ENCODE measurements at places on chromosomes 1 and 21.

DNA sequence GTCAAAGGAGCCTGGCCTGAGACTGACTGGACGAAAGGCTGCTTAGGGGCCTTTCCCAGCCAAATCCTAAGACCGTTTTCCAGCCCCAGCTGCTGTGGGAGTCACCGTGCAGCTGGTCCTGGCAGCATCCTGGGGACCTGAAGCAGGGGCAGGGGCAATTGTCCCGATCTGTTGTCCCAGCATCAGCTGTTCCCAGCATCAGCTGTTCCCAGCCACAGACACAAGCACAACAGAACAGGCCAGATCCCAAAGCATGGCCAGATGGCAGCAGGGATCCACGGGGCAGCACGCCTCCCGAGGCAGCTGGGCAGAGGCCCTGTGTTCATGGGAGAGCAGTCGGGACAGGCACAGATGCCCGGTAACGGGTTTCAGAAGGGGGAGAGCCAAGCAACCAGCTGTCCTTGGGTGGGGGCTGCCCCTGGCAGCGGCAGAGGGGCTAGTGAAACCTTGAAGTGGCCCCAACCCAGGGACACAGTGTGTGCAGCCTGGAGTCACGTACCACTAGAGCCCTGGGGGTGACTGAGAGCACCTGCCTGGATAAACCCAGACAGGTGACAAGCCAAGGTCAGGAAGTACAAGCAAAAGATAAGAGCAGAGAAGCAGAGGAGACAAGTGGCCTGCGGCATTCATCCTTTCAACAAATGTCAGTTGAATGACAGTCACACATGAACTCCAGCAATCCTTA is 13.3 kb downstream of the CELA2B start:
- peaks cover 16% of the 10 kb centered on the region for H3K4me1 ChIP-seq
- H3K4me3 ChIP-seq, result no peak overlapping the region
- no peaks in the 10 kb centered on the region for H3K36me3 ChIP-seq
- no peak for DNase-seq
- no peak overlapping the region for H3K27ac ChIP-seq

GRCh38 chr1:207645635-207646081 is 725 bp downstream of the CR1L start:
- no peak overlapping the region for H3K27ac ChIP-seq
- H3K36me3 ChIP-seq, result no peaks in the 10 kb centered on the region
- H3K27me3 ChIP-seq, result no peaks in the 10 kb centered on the region
- H3K4me1 ChIP-seq, result no peaks in the 10 kb centered on the region

DNA sequence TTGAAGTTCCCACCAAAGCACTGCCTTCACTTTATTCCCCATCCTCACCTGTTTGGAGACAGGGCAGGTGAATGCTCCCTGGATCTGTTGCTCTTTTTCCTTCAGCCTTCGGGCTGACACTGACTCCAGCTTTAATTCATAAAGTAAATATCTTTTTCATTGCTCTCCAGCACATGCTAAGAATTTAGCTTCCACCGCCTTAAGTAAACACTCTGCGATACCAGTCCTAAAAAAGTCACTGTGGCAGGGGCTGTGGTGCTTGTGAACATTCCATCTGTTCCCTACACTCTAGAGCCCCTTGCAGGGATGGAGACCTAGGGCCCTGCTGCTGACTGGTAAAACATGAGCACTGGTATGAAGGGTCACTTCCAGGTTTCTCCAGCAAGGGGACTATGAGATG is 896 bp upstream of the PLA2G2A start:
- no peaks in the 10 kb centered on the region for H3K36me3 ChIP-seq
- no peaks in the 10 kb centered on the region for H3K27me3 ChIP-seq
- no peak for DNase-seq
- peaks cover 8% of the 10 kb centered on the region for H3K4me1 ChIP-seq

DNA sequence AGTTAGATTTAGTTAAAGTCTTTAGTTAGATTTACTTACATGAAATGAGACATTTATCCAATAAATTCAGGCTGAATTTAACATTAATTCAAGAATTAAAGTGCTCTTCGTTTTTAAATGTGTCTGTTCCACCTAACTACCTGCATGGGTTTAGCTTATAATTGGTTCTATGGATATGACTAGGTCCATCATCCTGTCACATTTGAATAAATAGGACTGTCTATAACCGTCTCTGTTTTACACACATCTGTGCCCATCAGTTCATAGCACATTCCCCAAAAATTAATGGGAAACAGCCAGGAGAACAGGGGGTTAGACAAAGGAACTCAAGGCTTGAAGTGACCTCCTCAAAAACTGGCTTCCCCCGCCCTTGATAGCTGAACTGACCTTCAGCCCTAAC is 219.6 kb downstream of the MRPL39 start:
- no peak overlapping the region for H3K4me3 ChIP-seq
- H3K27me3 ChIP-seq, result no peaks in the 10 kb centered on the region
- H3K36me3 ChIP-seq, result no peaks in the 10 kb centered on the region
- H3K27ac ChIP-seq, result no peak overlapping the region
- no peak for DNase-seq

- no peak overlapping the region for H3K27ac ChIP-seq
- no peaks in the 10 kb centered on the region for H3K27me3 ChIP-seq
- no peaks in the 10 kb centered on the region for H3K4me1 ChIP-seq
- no peak for DNase-seq
- no peaks in the 10 kb centered on the region for H3K36me3 ChIP-seq
These were observed 96.6 kb downstream of the DPYD start for GRCh38 chr1:97824200-97824599.

GRCh38 chr1:171852272-171852671 is 11.0 kb downstream of the DNM3 start:
- no peak overlapping the region for H3K27ac ChIP-seq
- H3K36me3 ChIP-seq, result no peaks in the 10 kb centered on the region
- H3K27me3 ChIP-seq, result no peaks in the 10 kb centered on the region
- H3K4me1 ChIP-seq, result no peaks in the 10 kb centered on the region
- H3K4me3 ChIP-seq, result no peak overlapping the region
- DNase-seq, result peak; percentile 2

GRCh38 chr1:114561333-114561732 is 20.1 kb downstream of the BCAS2 start:
- no peak overlapping the region for H3K4me3 ChIP-seq
- no peak for DNase-seq
- no peaks in the 10 kb centered on the region for H3K27me3 ChIP-seq
- H3K27ac ChIP-seq, result no peak overlapping the region
- H3K4me1 ChIP-seq, result no peaks in the 10 kb centered on the region

- no peaks in the 10 kb centered on the region for H3K36me3 ChIP-seq
- H3K27me3 ChIP-seq, result no peaks in the 10 kb centered on the region
- H3K27ac ChIP-seq, result no peak overlapping the region
- no peak for DNase-seq
- no peak overlapping the region for H3K4me3 ChIP-seq
- H3K4me1 ChIP-seq, result peaks cover 12% of the 10 kb centered on the region
These were observed 243.0 kb upstream of the RUNX1 start for GRCh38 chr21:35291973-35292627.

DNA sequence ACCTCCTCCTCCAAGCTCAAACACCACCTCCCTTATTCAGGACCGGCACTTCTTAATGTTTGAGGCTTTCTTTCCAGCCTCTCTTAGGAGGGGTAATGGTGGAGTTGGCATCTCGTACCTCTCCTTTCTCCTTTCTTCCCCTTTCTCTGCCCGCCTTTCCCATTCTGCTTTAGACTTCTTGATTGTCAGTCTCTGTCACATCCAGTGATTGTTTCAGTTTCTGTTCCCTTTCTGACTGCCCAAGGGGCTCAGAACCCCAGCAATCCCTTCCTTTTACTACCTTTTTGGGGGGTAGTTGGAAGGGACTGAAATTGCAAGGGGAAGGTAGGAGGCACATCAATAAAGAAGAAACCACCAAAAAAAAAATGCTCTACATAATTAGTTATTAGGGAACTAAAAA is 5.6 kb downstream of the ELK4 start:
- DNase-seq, result no peak
- no peaks in the 10 kb centered on the region for H3K27me3 ChIP-seq
- H3K4me1 ChIP-seq, result peaks cover 2% of the 10 kb centered on the region
- peaks cover 6% of the 10 kb centered on the region for H3K36me3 ChIP-seq
- H3K4me3 ChIP-seq, result no peak overlapping the region

DNA sequence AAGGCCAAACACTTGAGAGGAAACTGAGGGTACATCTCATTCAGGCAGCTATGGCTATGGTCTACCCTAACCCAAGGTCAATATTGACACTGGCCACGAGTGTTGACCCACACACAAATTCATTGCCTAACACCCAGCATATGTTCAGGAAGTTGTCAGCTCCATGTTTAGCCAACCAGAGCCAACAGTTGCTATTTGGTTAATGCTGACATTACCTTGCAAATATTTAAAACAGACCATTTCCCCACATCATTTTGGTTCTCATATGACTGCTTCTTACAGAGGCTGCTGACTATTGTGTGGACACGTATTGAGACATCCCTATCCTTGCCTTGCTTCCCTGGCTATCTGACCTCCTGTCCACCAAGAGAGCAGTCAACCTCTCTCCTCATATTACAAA is 97.3 kb downstream of the LMX1A start:
- no peak overlapping the region for H3K27ac ChIP-seq
- H3K4me3 ChIP-seq, result no peak overlapping the region
- no peaks in the 10 kb centered on the region for H3K4me1 ChIP-seq
- H3K27me3 ChIP-seq, result no peaks in the 10 kb centered on the region
- no peaks in the 10 kb centered on the region for H3K36me3 ChIP-seq
- DNase-seq, result no peak

DNA sequence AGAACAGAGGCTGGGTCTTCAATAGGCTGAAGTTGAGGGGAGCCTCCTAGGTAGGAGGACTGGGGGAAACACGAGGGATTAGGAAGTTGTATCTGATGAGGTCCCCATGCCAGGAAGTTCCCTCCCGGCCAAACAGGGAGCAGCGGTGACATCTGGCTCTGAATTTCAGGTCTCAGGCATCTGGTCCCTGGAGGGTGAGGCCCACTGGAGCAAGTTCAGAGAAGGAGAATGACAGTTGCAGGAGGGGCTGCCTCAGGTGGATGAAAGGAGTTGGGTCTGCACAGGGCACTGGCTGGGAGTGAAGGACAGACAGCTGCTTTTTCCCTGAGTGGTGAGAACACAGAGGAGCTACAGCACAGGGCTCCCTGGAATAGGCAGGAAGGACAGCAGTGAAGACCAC is 9.1 kb downstream of the TMEM9 start:
- no peak overlapping the region for H3K4me3 ChIP-seq
- H3K27me3 ChIP-seq, result no peaks in the 10 kb centered on the region
- H3K4me1 ChIP-seq, result no peaks in the 10 kb centered on the region
- peaks cover 81% of the 10 kb centered on the region for H3K36me3 ChIP-seq

DNA sequence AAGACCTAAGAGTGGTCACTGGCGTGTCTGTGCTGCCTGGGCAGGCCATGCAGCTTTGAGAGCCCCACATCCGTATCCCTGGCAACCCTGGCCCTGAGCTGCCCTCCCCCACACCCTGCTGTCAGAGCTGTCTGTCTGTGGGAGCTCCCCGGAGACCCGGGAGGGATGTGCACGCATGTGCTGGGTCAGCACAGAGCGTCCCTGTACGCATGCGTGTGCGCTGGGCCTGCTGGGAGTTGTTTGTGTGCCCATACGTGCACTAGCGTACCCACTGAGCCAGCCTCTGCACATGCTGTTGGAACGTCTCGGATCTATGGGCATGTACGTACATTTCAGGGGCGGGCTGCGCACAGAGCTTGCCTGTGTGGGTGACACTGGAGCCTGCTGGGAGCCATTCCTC is 89.3 kb downstream of the EPHB2 start:
- no peak for DNase-seq
- H3K4me3 ChIP-seq, result no peak overlapping the region
- no peak overlapping the region for H3K27ac ChIP-seq
- H3K36me3 ChIP-seq, result no peaks in the 10 kb centered on the region
- H3K27me3 ChIP-seq, result no peaks in the 10 kb centered on the region

- H3K36me3 ChIP-seq, result no peaks in the 10 kb centered on the region
- no peak within 1 kb of the TSS for H3K27ac ChIP-seq
- H3K4me3 ChIP-seq, result no peak within 1 kb of the TSS
- DNase-seq, result no peak
- peaks cover 3% of the 10 kb centered on the region for H3K4me1 ChIP-seq
- no peaks in the 10 kb centered on the region for H3K27me3 ChIP-seq
These were observed at the start of gene LDLRAD1 for GRCh38 chr1:54017979-54018378. TSS of gene LDLRAD1 (minus strand) at chr1:54018186. CDS start at chr1:54018112, 74 bp downstream.

GRCh38 chr1:110408488-110408887 is 994 bp upstream of the LAMTOR5 start:
- no peak overlapping the region for H3K27ac ChIP-seq
- no peaks in the 10 kb centered on the region for H3K27me3 ChIP-seq
- H3K4me1 ChIP-seq, result peaks cover 2% of the 10 kb centered on the region
- no peak for DNase-seq
- no peak overlapping the region for H3K4me3 ChIP-seq

DNA sequence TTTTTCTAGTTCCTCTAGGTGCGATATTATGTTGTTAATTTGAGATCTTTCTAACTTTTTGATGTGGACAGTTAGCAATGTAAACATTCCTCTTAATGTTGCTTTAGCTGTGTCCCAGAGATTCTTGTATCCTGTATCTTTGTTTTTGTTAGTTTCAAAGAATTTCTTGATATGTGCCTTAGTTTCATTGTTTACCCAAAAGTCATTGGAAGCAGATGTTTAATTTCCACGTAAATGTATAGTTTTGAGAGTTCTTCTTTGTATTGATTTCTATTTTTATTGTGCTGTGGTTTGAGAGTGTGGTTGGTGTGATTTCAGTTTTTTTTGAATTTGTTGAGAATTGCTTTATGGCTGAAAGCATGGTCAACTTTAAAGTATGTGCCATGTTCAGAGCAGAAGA is 319.4 kb downstream of the PTBP2 start:
- no peaks in the 10 kb centered on the region for H3K36me3 ChIP-seq
- no peak overlapping the region for H3K27ac ChIP-seq
- no peak overlapping the region for H3K4me3 ChIP-seq
- no peaks in the 10 kb centered on the region for H3K4me1 ChIP-seq
- no peak for DNase-seq
- H3K27me3 ChIP-seq, result no peaks in the 10 kb centered on the region

GRCh38 chr1:205258719-205259118 is 31.0 kb downstream of the TMCC2 start:
- peaks cover 24% of the 10 kb centered on the region for H3K4me1 ChIP-seq
- H3K27me3 ChIP-seq, result no peaks in the 10 kb centered on the region
- no peak overlapping the region for H3K4me3 ChIP-seq
- peak; percentile 27 for DNase-seq
- H3K36me3 ChIP-seq, result no peaks in the 10 kb centered on the region

- H3K4me1 ChIP-seq, result peaks cover 3% of the 10 kb centered on the region
- DNase-seq, result no peak
- no peaks in the 10 kb centered on the region for H3K27me3 ChIP-seq
These were observed 192.2 kb downstream of the PLPP3 start for GRCh38 chr1:56387071-56387740.

DNA sequence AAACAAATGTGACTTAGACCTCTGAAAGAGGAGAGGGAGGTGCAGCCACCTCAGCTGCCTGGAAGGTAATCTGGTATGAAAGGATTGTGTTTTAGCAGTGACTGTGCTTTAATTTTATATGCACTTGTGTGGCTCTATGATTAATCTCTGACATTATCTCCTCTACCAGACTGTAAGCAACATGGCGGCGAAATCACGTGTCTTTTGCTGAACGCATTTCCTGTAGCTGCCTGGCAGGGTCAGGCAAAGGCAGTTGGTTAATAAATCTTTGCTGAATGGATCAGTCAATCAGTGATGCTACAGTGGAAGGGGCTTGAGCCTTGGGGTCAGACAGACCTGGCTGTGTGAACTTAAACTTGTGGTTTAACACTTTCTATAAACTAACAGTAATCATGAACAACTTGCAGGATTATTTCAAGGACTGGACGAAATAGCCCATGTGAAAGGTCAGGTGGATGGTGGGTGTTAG is 96.9 kb downstream of the ADSS2 start:
- DNase-seq, result no peak
- H3K4me1 ChIP-seq, result peaks cover 2% of the 10 kb centered on the region
- no peaks in the 10 kb centered on the region for H3K27me3 ChIP-seq
- H3K27ac ChIP-seq, result no peak overlapping the region
- no peaks in the 10 kb centered on the region for H3K36me3 ChIP-seq

GRCh38 chr1:6623269-6623965 is 1.3 kb upstream of the THAP3 start:
- no peak overlapping the region for H3K4me3 ChIP-seq
- peaks cover 57% of the 10 kb centered on the region for H3K36me3 ChIP-seq
- peak; percentile 95 for DNase-seq
- H3K27ac ChIP-seq, result peak overlapping the region; percentile 94
- H3K4me1 ChIP-seq, result peaks cover 29% of the 10 kb centered on the region
